ENCODE measurements at places on chromosomes 16 and 17.

GRCh38 chr17:35050170-35050569 is 13.3 kb downstream of the RFFL start:
- no peak for DNase-seq

DNA sequence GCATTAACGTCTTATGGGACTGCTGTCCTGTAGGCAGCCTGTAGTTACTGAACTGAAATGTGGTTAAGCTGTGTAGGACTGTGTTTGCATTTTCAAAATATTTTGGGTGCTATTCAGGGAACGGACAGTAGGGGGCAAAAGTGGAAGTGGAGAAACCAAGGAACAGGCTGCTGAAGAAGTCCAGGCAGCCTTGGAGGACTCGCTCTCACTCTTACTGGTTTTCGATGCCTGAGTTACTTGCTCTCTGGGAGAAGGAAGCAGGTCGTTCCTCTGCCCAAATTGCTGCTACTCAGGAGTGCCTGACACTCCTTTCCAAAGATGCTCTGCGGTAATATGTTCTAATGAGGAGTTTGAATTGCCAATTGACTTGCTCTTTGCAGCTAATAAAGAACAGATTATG is 64.5 kb upstream of the RBFOX1 start:
- no peak for DNase-seq

DNA sequence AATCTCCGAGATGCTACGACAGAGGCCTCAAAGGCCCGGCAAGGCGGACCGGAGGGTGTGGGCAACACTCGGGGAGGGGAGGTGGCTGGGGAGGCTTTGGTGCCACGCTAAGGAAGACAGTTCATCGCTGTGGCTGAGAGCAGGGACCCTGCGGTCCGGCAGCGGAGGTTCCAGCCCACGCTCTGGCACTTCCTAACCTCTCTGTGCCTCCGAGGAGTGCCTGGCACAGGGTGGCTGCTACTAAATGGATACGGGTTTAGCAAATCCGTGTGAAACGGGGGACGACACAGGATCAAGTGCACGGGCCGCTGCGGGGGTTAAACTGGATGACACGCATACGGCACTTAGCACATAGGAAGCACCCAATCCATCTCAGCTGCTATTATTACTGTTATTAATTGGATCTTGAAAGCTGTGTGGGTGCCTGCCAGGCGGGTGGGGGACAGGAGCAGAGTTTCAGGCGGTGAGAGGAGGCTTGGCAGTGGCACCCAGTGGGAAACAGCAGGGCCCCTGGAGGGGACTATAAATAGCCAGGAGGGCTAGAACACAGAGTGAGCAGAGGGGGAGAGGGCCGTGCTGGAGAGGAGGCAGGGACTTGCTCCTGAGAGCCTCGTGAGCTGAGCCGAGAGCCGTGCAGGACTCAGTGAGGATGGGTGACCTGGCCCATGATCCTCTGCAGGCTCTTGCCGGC is 45.0 kb downstream of the ABR start:
- peak; percentile 83 for DNase-seq

GRCh38 chr17:31329221-31329620 is 7.8 kb upstream of the EVI2A start:
- DNase-seq: no peak

GRCh38 chr17:65723431-65724151 is 162.1 kb upstream of the AXIN2 start:
- no peak for DNase-seq

Measured in Right ventricle myocardium superior (tissue), 1 donor.